AG04449 (cell line): ENCODE measurements at places on chromosomes 11 and 22.

- no peak for DNase-seq
These were observed 20.0 kb downstream of the OR2AT4 start for GRCh38 chr11:75076671-75077070.

DNA sequence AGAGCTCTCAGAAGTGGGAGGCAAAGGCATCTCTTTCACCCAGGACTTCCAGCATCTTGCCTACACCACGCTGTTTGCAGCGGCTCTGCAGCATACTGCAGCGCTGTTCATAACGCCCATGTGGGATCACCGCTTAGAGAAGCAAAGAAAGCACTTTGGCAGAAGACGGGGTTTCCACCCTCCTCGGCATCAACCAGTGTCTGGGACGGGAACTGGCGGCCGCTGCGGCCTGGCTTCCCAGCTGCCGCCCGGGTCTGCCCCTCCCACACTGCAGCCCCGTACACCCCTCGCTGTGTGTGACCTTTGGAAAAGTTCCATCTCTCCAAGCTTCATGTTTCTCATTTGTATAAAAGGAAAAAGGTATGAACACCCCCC is 545 bp upstream of the TIRAP start:
- no peak for DNase-seq

DNA sequence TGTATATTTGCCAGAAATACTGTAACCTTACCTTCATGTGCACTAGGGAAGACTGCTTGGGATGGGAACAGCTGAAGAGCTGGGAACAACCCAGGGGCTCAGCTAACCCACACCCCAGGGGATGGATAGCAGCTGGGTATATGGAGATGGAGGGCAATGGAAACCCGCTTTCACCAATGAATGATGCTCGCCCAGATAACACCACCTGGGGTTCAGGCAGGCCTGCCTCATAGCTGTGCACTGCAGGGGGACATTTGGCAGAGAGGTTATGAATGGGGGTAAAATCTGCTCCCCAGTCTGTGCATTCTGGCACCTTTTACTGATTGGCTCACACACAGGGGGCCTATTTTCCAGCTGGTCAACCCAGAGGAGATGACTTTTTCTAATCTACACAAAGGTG is 170.7 kb downstream of the CHST1 start:
- DNase-seq, result no peak

DNA sequence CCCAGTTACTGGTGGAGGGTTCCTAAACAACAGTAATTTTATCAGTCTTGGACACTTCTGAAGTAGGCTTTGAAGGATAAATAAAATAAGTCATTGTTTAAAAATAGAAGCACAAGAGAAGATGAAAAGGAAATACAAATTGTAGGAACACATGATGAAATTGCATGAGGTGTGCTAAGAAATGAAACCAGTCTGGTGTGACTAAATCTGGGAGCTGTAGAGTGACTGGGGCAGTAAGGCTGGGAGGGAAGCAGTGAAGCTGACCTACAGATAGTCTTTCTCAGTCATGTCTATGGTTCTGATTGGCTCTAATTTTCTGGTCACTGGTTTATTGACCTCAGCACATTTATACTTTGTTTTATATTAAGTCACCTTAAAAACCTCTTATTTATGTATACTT is 139.1 kb downstream of the SLC17A6 start:
- DNase-seq, result no peak

DNA sequence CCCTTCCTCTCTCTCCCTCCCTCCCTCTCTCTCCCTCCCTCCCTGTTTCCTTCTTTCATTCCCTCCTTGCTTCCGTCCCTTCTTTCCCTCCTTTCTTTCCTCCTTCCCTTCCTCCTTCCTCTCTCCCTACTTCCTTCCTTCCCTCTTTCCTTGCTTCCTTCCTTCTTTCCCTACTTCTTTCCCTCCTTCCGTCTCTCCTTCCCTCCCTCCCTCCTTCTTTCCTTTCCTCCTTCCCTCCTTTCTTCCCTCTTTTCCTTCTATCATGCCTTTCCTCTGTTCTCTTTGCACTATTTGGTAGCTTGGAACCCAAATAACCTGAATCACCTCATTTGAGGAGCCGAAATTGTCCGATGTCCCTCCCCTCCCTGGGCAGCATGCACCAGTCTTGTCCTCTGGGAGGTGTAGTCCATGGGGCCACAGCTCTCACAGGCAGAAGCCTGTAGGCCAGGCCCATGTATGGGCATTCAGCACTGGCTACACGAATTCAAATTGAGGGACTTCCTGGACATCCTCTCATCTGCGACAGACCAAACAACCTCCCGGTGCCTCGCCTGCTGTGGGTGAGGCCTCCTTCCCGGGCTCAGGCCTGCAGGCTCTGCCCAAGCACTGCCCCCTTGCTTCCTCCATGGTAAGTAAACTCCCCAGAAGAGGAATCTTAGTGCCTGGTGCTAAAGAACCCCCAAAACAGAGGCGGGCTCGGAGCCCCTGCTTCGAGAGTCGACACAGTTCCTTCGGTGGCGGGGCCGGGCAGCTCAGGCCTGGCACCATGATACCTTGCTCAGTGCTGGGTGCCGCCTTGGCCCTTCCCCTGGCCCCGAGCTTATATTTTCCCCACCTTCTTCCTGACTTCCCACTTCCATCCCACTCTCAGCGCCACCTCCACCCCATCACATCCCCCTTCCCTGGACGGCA is 454.1 kb upstream of the CADM1 start:
- DNase-seq, result no peak

DNA sequence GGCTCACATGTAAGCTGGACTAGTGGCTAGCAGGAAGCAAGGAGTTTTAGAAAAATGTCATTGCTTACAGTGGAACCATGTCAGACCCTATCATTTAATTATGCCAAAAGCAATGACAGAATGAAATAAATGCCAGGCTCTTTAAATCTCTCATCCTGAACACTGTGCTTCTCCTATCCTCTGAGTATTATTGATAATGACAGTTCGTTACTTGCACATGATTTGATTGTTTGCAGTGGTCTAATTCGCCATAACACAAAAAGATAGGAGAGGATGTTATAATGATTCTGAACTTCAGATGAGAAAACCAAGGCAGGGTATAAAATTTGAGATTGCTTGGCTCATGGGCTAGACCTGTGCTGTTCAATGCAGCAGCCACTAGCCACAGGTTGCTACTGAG is 68.2 kb downstream of the FLI1 start:
- no peak for DNase-seq

DNA sequence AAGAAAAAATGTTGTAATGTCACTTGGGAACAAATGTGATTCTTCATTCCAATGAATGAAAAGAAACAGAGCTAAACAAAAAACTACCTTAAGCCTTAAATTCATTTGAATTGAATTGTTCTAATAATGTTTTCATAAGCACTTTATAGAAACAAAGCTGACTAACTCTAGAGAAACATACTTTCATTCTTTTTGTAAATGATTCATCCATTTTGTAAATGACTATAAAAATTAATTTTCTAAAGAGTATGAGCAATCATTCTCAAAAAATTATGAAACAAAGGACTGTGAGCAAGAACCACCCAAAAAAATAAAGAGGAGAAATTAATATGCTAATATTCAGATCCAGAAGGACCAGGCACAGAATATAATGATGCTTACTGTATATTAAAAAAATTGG is 986.5 kb upstream of the CHORDC1 start:
- no peak for DNase-seq

GRCh38 chr22:39433476-39434242 is 23.2 kb upstream of the MGAT3 start:
- no peak for DNase-seq

GRCh38 chr11:959027-959426 is 33.4 kb downstream of the AP2A2 start:
- DNase-seq, result no peak

- DNase-seq, result no peak
These were observed 29.1 kb upstream of the SYT7 start for GRCh38 chr11:61609980-61610366.

DNA sequence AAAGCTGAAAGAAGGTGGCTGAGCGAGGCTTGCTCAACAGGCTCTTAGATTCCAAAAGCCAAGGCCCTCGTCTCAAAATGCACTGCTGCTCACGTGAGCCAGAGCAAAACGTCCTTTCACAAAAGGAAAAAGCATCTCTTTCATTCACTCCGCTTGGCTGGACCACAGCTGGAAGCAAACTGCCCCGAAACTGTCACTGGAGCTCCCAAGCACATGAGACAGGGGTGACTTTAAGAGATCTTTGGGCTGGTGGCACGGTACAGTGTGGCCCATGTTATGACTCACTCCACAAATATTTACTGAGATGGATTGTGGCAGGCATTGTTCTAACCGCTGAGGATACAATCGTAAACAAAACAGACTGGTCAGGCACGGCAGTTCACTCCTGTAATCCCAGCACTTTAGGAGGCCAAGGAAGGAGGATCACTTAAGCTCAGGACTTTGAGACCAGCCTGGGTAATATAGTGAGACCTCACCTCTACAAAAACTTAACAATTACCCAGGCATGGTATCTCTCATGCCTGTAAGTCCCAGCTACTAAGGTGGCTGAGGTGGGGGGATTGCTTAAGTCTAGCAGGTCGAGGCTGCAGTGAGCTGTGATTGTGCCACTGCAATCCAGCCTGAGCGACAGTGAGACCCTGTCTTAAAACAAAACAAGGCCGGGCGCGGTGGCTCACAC is 3.6 kb downstream of the PLA2G6 start:
- DNase-seq, result no peak

DNA sequence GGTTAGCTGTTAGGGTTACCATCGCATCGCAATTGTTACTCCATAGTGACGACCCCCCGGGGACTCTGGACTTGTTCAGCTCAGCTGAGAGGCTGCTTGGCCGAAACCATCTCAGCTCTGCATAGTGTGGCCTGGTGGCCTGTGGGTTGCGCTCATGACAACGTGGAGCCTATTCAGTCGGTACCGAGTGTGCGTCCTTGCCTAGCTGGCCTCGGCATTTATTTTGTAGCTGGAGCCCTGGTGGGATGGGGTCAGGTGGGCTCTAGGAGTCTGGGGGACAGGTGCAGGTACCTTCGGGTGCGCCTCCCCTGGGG is 13.5 kb downstream of the LRP5 start:
- DNase-seq, result no peak

DNA sequence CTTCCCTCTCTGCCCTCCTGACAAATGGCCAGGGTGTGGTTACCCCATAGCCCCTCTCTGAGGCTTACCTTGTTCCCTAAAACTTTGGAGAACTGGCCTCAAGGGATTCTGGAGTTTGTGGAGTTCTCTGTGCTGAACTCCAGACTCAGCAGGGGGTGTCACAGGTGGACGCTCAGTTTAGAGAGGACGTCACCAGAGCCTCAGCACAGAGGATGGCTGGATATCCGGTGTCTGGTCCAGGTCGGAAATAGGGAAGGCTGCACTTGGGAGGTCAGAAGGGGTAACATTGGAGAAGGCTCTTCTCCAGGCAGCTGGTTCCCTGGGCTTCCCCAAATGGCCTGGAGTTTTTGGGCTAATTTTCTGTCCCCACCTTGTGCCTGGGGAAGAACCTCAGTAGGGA is 64.2 kb downstream of the ADAMTS15 start:
- no peak for DNase-seq

GRCh38 chr11:4830346-4830745 is 9.2 kb downstream of the OR51F2 start:
- no peak for DNase-seq

DNA sequence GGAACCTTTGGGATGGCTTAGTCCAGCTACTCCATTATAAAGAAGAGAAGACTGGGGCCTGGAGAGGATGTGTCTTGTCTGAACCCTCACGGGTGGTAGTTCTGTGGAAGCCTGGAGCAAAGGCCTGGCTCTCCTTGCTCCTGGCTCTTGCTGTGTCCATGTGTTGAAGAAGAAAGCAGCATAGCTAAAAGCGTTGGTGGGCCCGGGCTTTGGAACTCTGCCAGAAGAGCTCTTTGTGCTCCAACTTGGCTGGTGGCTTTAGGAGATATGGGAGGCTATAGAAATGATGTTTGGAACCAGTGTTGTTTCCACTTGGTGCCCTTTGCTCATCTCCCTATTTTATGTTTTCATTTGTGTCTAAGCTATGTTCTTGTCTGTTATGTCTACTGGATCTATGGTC is 131.1 kb downstream of the DBX1 start:
- DNase-seq, result no peak

DNA sequence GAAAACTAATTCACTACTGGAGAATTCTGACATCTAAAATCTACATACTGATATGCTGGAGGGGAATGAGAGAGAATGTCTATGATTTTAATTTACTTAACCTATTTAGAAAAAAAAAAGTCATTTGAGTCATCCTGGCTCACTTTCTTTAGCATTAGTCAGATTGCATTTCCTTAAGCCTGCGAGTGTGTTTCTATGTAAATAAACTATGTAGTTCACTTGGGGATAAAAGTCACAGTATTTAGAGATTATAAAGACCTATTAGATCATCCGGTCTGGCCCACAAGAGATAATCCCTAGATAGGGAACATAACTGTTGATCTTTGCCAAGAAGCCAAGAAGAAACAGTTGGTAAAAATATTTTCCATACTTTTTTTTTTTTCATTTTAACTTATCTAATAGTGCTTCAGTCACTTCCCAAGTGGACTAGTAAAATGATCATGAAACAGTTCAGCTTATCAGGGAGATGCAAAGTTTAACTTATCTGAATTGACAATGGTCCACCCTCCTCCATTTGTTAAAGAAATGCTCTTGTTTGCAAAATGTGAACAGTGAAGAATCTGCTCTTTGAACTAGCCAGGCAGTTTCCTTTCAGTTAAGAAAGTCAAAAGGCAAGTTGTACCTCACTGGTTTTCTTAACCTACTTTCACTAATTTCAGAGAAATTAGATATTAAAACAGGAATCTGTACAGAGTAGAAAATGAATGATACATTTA is 21.2 kb upstream of the BLID start:
- peak; percentile 93 for DNase-seq

- no peak for DNase-seq
These were observed 32.5 kb downstream of the PDE3B start for GRCh38 chr11:14676068-14676467.

DNA sequence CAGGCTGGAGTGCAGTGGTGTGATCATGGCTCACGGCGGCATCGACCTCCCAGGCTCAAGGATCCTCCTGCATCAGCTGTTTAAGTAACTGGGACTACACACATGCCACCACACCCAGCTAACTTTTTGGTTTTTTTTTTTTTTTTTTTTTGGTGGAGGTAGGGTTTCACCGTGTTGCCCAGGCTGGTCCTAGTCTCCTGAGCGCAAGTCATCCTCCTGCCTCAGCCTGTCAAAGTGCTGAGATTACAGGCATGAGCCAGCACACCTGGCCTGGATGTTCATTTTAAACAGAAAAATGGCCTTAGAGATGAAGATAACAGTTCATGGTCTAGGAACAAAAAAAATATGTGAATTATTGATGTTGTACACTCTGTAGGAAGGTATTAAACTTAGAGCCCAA is 13.6 kb upstream of the SLC25A18 start:
- no peak for DNase-seq
